ENCODE measurements at places on chromosomes 13 and 19.
A peak's percentile ranks its signal among the peaks of the same experiment; 100 is the strongest.

DNA sequence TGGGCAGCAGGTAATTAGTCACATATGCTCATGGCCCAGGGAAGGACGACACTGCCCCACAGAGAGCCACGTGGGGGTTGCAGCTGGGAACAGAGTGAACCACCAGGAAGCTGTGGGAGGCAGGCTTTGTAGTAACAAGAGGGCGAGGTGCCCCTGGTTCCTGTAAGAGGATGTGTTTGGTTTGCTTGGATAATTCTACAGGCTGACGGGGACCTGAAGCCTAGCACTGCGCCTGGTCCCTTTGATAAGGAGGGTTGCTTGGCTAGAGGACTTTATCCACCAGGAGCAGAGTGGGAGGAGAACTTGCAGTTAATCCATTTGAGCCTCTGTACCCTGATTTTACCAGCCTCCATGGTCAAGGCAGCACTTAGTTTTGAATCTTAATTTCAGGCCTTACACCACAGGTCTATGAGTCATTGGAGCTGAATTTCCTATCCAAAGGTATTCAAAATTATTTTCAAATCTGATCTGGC is 67.4 kb upstream of the CLDN10 start:
- no peak for DNase-seq

DNA sequence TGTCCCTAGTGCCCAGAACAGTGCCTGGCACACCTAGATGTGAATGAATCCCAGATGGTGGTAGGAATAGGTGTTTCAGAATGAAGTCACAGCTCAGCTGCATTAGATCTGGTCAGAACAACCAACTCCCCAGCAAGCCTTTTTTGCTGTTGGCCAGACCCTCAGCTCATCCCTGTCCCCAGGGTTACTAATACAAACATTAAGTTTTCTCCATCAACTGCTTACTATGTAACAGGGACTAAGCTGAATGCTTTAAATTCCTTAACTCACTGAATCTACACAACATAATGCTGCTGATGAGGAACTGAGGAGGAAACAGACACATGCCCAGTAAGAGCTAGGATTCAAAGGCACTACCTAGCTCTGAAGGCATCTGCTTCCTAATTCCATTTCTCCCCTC is 18.8 kb downstream of the SMG9 start:
- DNase-seq, result no peak

- no peak for DNase-seq
These were observed 8.0 kb downstream of the TINCR start for GRCh38 chr19:5559804-5560133.

GRCh38 chr13:96821381-96821780 is 172.9 kb downstream of the OXGR1 start:
- no peak for DNase-seq

- no peak for DNase-seq
These were observed 666.4 kb downstream of the OLFM4 start for GRCh38 chr13:53694814-53695532.

DNA sequence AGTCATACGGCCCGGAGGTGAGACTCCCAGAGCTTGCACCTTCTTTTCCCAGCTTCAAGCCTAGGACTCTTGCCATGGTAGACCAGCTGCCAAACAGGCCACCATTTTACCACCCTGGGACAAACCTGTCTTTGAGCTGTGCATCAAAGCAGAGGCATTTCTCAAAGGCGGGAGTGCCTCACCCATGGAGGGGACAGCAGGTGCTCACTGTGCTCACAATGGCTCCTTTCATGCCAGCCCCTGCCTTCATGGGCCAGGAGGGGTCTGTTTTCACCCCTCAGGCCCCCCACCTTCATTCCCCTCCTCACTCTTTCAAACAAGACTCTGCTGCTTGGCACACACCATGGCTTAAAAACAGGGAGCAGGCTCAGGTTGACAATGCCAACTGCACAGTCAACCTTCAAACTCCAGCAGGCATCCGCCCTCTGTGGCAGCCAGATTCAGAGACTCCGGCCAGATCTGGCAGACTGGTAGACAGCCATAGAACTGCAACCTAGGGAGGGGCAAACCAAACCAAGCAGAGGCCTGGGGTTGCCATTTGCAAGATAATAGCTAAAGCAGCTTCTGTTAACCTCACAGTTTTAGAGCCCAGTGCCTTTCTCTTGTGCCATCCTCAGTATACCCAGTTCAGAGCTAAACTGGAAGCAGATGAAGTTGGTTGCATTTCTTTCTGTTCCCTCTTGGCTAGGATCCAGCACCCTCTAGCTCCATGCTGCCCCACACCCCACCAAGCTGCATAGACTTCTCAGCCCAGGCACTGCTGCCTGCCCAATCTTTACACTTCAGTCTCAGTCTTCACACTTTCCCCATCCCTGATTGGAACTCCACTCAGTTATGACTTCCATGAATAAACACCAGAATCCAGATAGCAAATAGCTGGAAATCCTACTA is 93.9 kb upstream of the SPATA13 start:
- DNase-seq, result no peak

DNA sequence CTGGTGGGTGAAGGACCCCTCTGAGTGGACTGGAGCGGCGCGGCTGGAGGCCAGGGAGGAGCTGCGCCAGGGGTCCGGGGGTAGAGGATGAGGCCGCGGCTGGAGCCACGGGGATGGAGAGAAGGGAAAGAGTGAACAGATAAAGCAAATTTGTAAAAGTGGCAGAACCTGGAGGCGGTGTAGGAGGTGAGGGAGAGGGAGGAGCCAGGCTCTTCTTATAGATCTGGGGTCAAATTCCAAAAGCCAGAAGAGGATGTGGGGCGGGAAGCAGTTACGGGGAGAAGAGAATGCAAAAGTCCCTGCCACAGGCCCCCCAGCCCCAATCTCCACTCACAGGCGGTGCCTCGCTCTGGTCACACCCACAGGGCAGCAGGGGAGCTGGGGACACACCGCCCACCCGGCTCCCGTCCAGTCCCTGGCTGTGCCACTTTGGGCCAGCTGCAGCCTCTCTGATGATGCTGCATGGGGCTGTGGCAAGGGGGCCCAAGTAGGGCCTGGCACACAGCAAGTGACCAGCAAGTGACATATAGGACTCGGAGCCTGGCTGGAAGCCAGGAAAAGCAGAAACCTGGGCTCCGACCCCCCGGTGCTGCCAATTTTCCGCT is 11.1 kb downstream of the LRRC4B start:
- DNase-seq, result no peak

GRCh38 chr19:48419158-48419920 is 25.9 kb downstream of the GRIN2D start:
- peak; percentile 87 for DNase-seq

DNA sequence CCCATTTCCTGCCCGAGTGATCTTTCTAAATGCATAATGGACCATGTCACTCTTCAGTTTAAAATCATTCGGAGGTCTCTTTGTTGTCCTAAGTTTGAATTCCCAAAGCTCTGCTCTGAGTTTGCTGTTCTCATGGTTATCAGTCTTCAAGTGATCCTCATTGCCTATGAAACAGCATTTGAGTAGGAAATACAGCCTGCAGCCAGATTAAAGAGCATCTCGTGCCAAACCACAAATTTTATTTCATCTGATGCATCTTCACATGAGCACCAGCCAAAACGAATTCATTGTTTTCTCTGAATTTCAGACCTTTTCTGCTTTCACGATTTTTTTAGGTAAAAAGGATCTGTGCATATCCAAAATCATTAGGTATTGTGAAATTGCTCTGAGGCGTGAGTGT is 299.6 kb downstream of the TDRD3 start:
- DNase-seq, result no peak

Measured in NCI-H1930 (cell line).